ENCODE measurements at places on chromosomes 11 and 22.

DNA sequence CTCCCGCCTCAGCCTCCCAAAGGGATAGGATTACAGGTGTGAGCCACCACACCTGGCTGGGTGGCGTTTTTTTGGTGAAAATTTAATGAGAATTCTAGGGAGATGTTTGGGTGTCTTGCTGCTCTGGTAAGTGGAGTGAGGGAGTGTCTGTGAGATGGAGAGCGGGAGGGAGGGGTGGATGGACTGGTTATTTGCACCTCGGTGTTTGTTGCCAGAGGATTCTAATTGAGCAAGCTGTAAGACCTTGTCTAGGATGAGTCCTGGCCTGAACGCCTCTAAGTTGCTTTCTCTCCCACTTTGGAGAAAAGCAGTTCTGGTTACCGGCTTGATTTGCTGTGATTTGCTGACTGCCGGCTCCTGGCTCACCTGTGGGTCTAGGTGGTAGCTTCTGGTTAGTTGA is 22.0 kb upstream of the GRAMD4 start:
- no peak for DNase-seq

- DNase-seq = no peak
Observed at GRCh38 chr11:67645521-67646461, 4.7 kb downstream of the ACY3 start.

- DNase-seq = no peak
Observed at GRCh38 chr22:44133161-44133560, 47.6 kb upstream of the PARVG start.

GRCh38 chr11:47352556-47352955 is at the start of gene MYBPC3:
Gene MYBPC3, minus strand, starts transcription at chr11:47352702. Its CDS starts 55 bp downstream, at chr11:47352647.
- no peak for DNase-seq

- no peak for DNase-seq
Observed at GRCh38 chr11:77501758-77502157, 27.9 kb upstream of the PAK1 start.

DNA sequence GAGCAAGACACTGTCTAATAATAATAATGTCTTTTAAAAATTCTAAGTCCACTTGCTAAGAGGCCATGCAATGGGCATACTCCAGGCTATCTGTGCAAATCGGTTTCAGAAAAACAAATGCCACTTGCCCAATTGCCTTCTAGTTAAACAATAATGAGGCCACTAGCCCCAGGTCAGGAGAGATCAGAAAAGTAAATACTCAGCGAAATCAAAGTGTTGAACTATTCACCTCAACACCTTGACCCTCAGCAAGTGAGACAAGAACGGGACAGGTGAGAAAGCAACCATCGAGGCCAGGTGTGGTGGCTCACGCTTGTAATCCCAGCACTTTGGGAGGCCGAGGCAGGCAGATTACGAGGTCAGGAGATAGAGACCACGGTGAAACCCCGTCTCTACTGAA is 72.3 kb upstream of the SYN3 start:
- DNase-seq = no peak

DNA sequence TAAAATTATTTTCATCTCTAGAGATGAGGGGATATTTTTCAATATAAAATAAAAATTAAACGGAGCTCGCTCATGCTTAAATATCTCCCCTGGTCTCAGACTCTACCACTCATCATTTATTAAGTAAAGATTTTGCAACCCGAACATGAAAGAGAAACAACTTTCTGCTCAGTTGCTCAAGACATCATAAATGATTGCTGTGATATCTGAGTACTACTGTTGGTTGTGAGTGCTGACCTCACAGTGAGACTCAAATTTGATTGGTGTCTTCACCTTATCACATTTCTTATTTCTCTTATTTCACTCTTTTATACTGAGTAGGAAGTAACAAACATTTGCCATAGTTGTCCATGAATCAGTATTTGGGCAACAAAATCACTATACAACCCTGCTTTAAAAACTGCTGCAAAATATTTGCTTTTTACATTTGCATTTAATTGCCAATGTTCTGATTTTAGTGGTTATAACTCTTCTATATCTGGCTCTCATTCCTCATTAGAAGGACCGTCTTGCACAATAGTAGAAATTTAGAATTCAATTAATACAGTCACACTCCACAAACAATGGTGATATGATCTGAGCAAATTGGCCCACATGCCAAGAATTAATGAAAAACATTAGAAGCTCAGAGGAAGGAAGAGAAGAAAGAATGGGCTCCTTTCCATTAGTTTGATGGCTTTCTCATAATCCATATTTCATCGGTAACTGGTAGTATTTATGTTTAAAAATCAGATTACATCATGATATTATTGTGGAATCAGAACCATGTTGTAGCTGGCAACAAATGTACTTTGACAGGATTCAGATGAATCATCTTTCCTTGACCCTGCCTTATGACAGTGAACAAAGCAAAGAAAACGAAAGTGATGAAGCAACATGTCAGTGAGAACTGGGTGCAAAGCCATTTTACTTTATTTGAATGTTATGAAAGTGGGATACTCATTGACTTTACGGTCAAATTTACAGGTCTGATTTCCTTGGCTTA is 973.6 kb upstream of the TENM4 start:
- no peak for DNase-seq

- DNase-seq = no peak
Observed at GRCh38 chr11:230431-230830, 5.7 kb downstream of the SIRT3 start.
